ENCODE measurements at places on chromosomes 2 and 18. TPM values are rescaled to one million over a fixed set of nuclear protein-coding genes. Genes with fewer than 3 reads are reported as not detected.

GRCh38 chr18:23553887-23554286, 32.4 kb downstream of the NPC1 start:
- no peak overlapping the region for H3K4me3 ChIP-seq
- H3K36me3 ChIP-seq: peaks cover 62% of the 10 kb centered on the region
- no peak overlapping the region for H3K27ac ChIP-seq
- H3K4me1 ChIP-seq: no peaks in the 10 kb centered on the region

DNA sequence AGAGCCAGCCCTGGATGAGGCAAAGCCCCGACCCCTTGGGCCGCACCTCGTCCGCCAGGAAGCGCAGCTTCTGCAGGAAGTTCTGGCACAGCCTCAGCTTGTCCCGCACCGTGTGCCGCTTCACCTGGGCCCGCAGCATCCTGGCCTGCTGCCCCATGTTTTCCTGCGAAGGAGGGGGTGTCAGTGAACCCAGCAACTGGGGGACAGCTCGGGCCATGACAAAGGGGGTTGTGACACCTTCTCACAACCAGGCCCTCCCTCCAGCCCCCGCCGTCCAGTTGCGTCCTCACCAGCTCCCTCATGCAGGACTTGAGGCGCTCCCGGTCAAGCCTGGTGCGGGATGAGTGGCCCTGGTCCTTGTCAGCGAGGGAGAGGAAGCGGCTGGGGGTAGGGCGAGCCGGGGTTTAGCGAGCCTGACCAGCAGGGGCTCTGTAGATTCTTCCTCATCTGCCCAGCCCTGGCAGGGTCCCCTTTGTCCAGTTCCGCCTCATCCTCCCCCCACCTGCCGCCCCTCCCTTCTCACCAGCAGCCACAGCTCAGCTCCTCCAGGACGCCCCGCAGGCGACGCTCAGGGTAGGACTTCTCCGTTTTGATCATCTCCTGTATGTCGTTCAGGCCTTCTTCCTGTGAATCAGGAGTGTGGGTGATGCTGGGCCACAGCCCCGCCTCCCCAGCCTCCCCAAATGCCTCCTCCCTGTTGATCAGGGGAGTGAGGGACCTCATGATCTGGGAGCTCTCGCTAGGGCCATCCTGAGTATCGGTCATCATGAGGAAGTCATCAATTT, 606 bp downstream of the OTOF start:
- H3K4me3 ChIP-seq: peak overlapping the region; percentile 6
- peak; percentile 48 for DNase-seq
- H3K27ac ChIP-seq: no peak overlapping the region
- no peaks in the 10 kb centered on the region for H3K36me3 ChIP-seq
- H3K27me3 ChIP-seq: no peaks in the 10 kb centered on the region
- H3K4me1 ChIP-seq: peaks cover 5% of the 10 kb centered on the region

The TLX2 gene
- total RNA-seq: 0.94 TPM

- DNase-seq: no peak
- H3K36me3 ChIP-seq: no peaks in the 10 kb centered on the region
- H3K27ac ChIP-seq: no peak overlapping the region
- no peaks in the 10 kb centered on the region for H3K27me3 ChIP-seq
Observed at GRCh38 chr18:8121942-8122480, 487.2 kb upstream of the RAB12 start.

DNA sequence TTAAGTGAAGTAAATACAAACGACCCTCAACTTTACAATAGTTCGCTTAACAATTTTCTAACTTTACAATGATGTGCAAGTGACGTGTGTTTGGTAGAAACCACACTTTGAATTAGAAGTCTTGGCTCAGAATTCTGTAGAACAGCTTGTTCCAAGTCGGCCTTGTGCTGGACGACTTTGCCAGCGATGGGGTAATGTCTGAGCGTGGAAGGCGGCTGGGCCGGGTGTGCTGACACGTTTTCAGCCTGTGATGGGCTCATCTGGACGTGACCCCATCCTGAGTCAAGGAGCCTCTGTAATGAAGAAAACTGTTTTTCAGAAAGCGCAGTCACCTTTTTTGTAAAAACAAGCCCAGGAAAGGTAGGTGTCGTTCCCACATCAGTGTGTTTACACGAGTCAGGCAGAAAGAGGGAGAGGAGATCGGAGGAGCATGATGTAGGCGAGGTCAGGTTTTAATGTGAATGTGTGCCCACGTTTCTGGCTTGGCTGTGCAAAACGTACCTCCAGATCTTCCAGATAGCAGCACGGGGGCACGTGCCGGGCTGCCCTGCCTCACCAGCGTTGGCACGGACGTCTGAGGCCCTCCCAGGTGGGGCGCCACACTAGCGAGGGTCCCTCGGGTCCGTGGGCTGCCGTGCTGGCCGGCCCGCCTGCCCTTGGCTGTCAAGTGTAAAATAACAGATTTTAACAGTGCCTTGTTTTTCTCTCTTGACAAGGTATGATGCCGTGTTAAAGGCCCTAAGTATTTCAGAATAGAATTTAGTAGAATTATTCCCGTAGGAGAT, 54.6 kb downstream of the CTDP1 start:
- H3K36me3 ChIP-seq: peaks cover 84% of the 10 kb centered on the region
- H3K4me3 ChIP-seq: no peak overlapping the region
- no peak for DNase-seq
- no peak overlapping the region for H3K27ac ChIP-seq

The SLC23A3 gene
- total RNA-seq: 2.3 TPM

GRCh38 chr2:156379071-156379470, 46.5 kb upstream of the NR4A2 start:
- peaks cover 7% of the 10 kb centered on the region for H3K4me1 ChIP-seq
- no peak overlapping the region for H3K27ac ChIP-seq
- H3K36me3 ChIP-seq: no peaks in the 10 kb centered on the region
- H3K4me3 ChIP-seq: no peak overlapping the region
- DNase-seq: no peak
- peaks cover 6% of the 10 kb centered on the region for H3K27me3 ChIP-seq

GRCh38 chr18:37346048-37346447, 219.6 kb downstream of the CELF4 start:
- H3K36me3 ChIP-seq: no peaks in the 10 kb centered on the region
- no peaks in the 10 kb centered on the region for H3K4me1 ChIP-seq
- H3K27ac ChIP-seq: no peak overlapping the region

The LAMA1 gene
- not detected for total RNA-seq

The GAD1 gene
- total RNA-seq: 2.9 TPM

The TRIM43 gene
- not detected for total RNA-seq

GRCh38 chr2:119659601-119660342, 19.2 kb upstream of the TMEM177 start:
- no peaks in the 10 kb centered on the region for H3K36me3 ChIP-seq
- DNase-seq: peak; percentile 50
- H3K4me3 ChIP-seq: no peak overlapping the region
- H3K4me1 ChIP-seq: peaks cover 2% of the 10 kb centered on the region
- H3K27ac ChIP-seq: no peak overlapping the region

- no peaks in the 10 kb centered on the region for H3K27me3 ChIP-seq
- no peak for DNase-seq
- no peaks in the 10 kb centered on the region for H3K36me3 ChIP-seq
- no peak overlapping the region for H3K4me3 ChIP-seq
Observed at GRCh38 chr2:146267093-146267492, 1577.7 kb upstream of the ACVR2A start.

The SERPINB4 gene
- total RNA-seq: not detected

- DNase-seq: peak; percentile 57
- H3K27ac ChIP-seq: peak overlapping the region; percentile 79
- H3K4me1 ChIP-seq: peaks cover 41% of the 10 kb centered on the region
- no peaks in the 10 kb centered on the region for H3K27me3 ChIP-seq
Observed at GRCh38 chr2:189658306-189659212, 2.7 kb upstream of the ASNSD1 start.

The CHST9 gene
- total RNA-seq: not detected

DNA sequence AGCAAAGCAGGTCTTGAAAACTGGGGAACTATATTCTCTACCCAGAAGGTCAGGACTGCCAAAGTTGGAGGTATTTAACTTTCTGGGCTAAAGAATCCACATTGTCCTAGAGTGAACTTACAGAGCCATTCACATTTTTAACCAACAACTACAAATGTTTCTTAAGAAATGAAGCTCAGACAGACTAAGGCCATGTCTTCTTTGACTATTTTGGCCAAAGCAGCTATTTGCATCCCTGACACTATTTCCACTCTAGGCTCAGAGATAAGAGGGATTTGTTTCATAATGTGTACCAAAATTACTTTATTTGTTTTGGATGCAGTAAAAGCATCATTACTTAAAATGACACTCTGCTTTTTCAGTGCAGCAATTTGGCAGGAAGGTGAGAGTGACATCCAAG, 18.1 kb downstream of the PID1 start:
- no peaks in the 10 kb centered on the region for H3K36me3 ChIP-seq
- no peak for DNase-seq
- no peaks in the 10 kb centered on the region for H3K27me3 ChIP-seq
- no peak overlapping the region for H3K27ac ChIP-seq

The DCDC2C gene
- not detected for total RNA-seq
